ENCODE measurements at places on chromosomes 7 and 10. TPM values are rescaled to one million over a fixed set of nuclear protein-coding genes. Genes with fewer than 3 reads are reported as not detected.

The CRHR2 gene
- total RNA-seq, result not detected

The CFAP70 gene
- 0.18 TPM for total RNA-seq

The ZNF22 gene
- total RNA-seq, result 12.4 TPM

The OPN4 gene
- total RNA-seq, result not detected

The CH25H gene
- not detected for total RNA-seq

The TCF7L2 gene
- total RNA-seq, result 1.3 TPM

The CNOT4 gene
- total RNA-seq, result 10.0 TPM

All from IMR-90 (cell line).